ENCODE measurements at places on chromosomes 1 and 21. TPM values are rescaled to one million over a fixed set of nuclear protein-coding genes. Genes with fewer than 3 reads are reported as not detected.

- no peak for DNase-seq
- H3K4me3 ChIP-seq = no peak overlapping the region
- H3K36me3 ChIP-seq = no peaks in the 10 kb centered on the region
- peak overlapping the region; percentile 4 for H3K27ac ChIP-seq
- H3K4me1 ChIP-seq = peaks cover 43% of the 10 kb centered on the region
- H3K27me3 ChIP-seq = no peaks in the 10 kb centered on the region
These were observed 2.4 kb upstream of the E2F2 start for GRCh38 chr1:23533246-23534023.

DNA sequence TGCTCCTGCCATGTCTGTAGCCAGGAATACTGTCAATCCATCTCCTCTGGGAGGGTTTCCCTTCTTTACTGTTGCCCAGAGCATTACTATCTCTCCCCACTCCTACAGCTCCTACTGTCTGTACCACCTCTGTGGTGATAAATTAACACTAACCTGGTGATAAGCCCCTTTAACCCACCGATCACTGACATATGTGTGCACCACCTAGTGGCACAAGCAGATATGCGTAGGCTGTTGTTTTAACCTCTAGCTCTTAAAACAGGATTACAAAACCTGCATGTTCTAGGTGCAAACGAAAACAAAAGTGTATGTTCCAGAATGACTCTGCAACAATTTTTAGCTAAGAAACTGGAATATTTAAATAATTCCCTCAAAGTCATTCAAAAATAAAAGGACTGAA lies 93.9 kb upstream of the BEND5 start:
- H3K27me3 ChIP-seq = no peaks in the 10 kb centered on the region
- no peaks in the 10 kb centered on the region for H3K36me3 ChIP-seq
- H3K27ac ChIP-seq = no peak overlapping the region
- no peak overlapping the region for H3K4me3 ChIP-seq
- no peaks in the 10 kb centered on the region for H3K4me1 ChIP-seq

GRCh38 chr1:5951846-5952410 lies 40.3 kb downstream of the NPHP4 start:
- H3K36me3 ChIP-seq = 0 out of 2 replicates have a peak, but pooled peaks cover 4% of the 10 kb centered on the region
- no peaks in the 10 kb centered on the region for H3K4me1 ChIP-seq
- DNase-seq = no peak
- no peak overlapping the region for H3K4me3 ChIP-seq

DNA sequence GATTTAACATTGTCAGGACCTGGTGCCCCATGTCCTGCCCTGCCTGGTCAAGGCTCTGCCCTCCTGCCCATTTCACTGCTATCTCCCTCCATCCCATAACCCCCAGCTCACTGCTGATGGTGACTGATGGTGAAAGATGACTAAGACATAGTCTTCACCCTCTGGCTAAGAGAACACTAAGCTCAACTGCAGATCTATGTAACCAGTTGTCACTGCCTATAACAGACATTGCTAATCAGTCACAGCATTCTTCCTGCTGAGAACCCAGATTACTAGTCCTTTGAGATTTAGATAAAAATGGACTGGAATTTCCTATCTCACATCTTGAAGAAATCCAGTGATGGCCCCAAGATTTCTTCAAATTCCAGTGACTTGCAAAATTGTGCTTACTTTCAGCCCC lies 8.0 kb upstream of the ZNF362 start:
- H3K36me3 ChIP-seq = no peaks in the 10 kb centered on the region
- H3K4me1 ChIP-seq = 0 out of 2 replicates have a peak, but pooled peaks cover 2% of the 10 kb centered on the region
- no peaks in the 10 kb centered on the region for H3K27me3 ChIP-seq
- H3K27ac ChIP-seq = no peak overlapping the region

The NTMT2 gene
- not detected for total RNA-seq

Measured in HCT116 (cell line).